ENCODE measurements at places on chromosomes 13 and 19.

DNA sequence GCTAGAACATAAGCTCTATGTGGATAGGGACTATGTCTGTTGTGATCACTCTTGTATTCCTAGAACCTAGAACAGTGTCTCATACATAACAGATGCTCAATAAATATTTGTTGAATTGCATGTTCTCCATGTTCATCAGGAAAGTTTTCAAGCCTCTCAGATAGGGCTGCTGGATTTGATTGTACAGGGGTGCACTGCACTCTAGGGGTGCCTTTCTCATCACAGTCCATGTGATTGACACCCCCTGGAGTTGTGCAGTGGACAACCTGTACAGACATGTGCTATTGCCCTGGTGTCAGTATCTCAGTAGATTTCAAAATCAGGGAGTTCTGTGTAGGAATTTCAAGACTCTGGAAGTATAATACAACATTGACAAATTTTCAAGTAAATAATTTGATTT is 58.9 kb downstream of the MBNL2 start:
- no peak for ATAC-seq

GRCh38 chr19:34269968-34270621 is 15.7 kb downstream of the GARRE1 start:
- ATAC-seq: peak; percentile 89

GRCh38 chr13:93847162-93847561 is 620.6 kb downstream of the GPC6 start:
- no peak for ATAC-seq

- ATAC-seq: no peak
These were observed 228.5 kb downstream of the NDFIP2 start for GRCh38 chr13:79709471-79709870.
